Right atrium auricular region (tissue), 2 donors: ENCODE measurements at places on chromosomes 6 and 20. TPM values are rescaled to one million over a fixed set of nuclear protein-coding genes. Genes with fewer than 3 reads are reported as not detected.

DNA sequence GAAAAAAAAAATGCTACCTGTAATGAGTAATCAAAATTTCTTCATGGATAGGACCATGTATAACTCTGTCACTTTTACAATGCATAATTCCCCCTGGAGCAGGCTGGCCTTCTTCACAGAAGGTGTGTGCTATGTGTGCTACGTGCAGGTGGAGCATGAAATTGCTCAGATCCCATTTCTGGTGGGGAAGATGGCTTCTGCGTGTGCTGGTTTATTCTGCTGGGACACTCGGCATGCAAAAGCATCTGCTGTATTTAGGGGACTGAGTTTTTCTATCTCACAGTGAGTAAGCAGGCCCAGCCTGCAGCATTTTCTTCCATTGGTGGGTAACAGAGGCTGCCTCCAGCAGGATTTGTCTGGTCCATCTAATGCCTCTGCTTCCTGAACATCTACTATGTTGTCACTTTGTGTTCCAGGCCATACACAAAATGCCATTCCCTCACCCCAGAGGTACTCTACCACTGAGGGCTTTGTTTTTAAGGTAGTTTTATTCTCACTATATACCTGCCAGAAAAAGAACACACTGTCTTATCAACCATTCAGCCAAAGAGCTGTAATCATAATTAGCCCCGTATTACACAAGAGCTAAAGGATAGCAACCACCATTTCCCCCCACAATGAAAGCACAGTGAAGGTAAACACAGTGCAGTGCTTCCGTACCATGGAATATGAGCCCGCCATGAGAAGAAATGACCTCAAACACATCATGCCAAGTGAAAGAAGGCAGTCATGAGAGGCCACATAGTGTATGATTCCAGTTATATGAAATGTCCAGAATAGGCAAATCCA is 62.4 kb downstream of the SYNDIG1 start:
- no peaks in the 10 kb centered on the region for H3K27me3 ChIP-seq
- no peaks in the 10 kb centered on the region for H3K36me3 ChIP-seq
- no peak overlapping the region for H3K27ac ChIP-seq
- no peak for DNase-seq

- no peaks in the 10 kb centered on the region for H3K4me1 ChIP-seq
- no peak overlapping the region for H3K4me3 ChIP-seq
- no peaks in the 10 kb centered on the region for H3K27me3 ChIP-seq
Measured at GRCh38 chr6:149435919-149436586, 36.0 kb downstream of the SUMO4 start.

DNA sequence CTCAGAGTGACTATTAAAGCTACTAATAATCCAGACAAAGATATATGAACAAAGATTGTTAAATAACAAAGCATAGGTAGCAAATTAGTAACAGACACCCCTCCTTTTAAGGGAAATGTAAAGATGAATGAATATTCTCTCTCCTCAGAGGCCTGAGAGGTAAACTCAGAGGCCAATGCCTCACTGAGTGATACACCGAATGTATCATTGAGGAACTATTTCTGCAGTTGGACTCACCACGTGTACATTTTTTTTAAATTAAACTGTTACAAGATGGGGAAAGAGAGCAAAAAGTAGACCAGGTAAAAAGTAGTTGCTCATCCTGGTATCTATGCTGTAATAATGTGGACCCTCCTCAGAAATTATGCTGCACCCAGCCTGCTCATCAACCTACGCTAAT is 72.3 kb upstream of the IPCEF1 start:
- H3K27ac ChIP-seq = no peak overlapping the region
- no peak overlapping the region for H3K4me3 ChIP-seq
- H3K4me1 ChIP-seq = no peaks in the 10 kb centered on the region
- no peaks in the 10 kb centered on the region for H3K27me3 ChIP-seq
- no peak for DNase-seq

DNA sequence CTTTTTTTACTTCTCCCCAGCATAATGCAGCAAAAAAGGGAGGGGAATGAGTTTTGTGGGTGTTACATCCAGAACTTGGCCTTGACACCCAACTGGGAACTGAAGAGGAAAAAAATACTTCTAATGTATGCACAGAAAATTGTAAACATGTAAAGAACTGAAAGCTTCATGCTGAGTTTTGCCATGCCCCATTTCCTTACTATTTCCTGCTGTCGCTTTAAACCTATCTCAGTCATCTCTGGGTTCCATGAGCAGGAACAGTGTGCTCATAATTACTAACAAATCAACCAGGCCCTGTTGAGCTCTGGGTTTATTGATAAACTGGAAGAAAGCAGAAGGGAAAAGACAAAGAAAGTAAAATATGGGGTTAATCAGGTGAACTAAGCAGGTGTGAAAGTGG is 14.2 kb downstream of the TFAP2B start:
- H3K27me3 ChIP-seq = no peaks in the 10 kb centered on the region
- no peak overlapping the region for H3K27ac ChIP-seq

DNA sequence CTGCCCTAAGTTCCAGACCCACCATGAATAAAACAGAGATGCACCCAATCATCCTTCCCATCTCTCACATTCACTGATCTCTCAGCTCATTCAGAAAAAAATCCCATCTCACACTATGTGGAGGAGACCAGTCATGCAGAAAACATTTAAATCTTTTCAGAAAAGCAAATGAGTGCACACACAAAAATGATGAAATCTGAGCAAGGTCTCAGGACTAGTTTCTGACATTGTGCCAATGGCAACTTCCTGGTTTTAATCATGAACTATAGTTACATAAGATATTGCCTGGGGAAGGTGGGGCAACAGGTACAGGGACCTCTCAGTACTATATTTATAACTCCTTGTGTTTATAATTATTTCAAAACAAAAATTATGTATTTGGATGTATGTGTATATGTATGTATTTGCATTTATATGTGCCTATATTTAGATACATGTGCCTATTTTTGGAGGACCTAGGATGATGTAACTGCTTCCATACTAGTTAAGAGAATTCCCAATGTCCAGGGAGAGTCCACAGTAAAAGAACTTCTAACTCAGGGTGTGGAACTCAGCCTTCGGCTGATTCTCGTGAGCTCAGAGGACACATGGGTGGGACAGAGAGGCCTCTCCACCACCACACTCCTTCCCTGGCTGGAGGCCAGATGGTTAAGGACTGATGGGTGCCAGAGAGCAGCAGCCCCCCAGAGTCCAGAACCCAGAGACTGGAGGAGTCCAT is 71.7 kb upstream of the MAP3K4 start:
- H3K36me3 ChIP-seq = no peaks in the 10 kb centered on the region
- DNase-seq = no peak

The KIF16B gene
- total RNA-seq = 11.2 TPM

The KCNB1 gene
- 1.4 TPM for total RNA-seq

The SLC4A11 gene
- not detected for total RNA-seq

- no peaks in the 10 kb centered on the region for H3K27me3 ChIP-seq
- H3K4me1 ChIP-seq = no peaks in the 10 kb centered on the region
- DNase-seq = no peak
- no peak overlapping the region for H3K27ac ChIP-seq
Measured at GRCh38 chr6:67854098-67854497, 781.0 kb upstream of the ADGRB3 start.

DNA sequence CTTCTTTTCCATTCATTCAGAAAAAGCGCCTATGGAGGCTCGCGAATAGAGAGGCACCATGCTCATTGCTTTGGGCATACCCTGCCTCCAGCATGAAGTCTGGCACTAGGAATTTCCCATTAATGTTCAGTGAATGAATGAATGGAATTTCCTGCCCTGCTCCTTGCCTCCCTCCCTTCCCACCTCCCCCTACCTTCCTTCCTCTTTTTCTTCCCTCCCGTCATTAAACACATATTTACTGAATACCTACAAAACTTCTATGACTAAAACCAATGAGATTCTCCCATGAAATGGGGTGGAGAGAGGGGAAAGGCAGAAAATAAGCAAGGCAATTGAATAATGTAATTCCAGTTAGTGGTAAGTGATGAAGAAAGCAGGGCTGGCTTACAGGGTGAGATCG is 213.8 kb upstream of the AGPAT4 start:
- no peak for DNase-seq
- no peak overlapping the region for H3K27ac ChIP-seq
- no peaks in the 10 kb centered on the region for H3K36me3 ChIP-seq
- H3K4me3 ChIP-seq = no peak overlapping the region
- H3K27me3 ChIP-seq = no peaks in the 10 kb centered on the region
- H3K4me1 ChIP-seq = no peaks in the 10 kb centered on the region

DNA sequence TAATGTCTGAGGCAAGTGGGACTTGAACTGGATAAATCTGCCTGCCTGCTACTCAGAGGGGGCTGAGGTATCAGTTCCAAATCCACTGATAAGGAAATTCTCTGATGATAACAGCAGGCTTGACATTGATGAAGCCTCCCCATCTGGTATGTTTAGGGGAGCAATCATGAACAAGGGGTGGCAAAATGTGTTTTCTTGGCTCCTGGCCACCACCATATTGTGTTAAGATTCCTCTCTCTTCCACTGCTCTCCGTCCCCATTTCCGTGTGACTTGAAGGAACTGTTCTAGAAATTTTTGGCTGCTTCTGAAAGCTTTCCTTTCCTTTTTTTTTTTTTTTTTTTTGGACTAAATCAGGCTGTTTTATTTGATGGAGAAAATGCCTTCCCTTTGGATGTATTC is 335.3 kb upstream of the NRSN1 start:
- H3K27ac ChIP-seq = no peak overlapping the region
- no peak for DNase-seq
- H3K4me1 ChIP-seq = no peaks in the 10 kb centered on the region
- no peaks in the 10 kb centered on the region for H3K36me3 ChIP-seq
- H3K4me3 ChIP-seq = no peak overlapping the region

The GTF3C6 gene
- total RNA-seq = 51.0 TPM

- no peaks in the 10 kb centered on the region for H3K36me3 ChIP-seq
- H3K4me3 ChIP-seq = no peak overlapping the region
- peak; percentile 76 for DNase-seq
- H3K27me3 ChIP-seq = no peaks in the 10 kb centered on the region
- H3K4me1 ChIP-seq = no peaks in the 10 kb centered on the region
Measured at GRCh38 chr6:15036690-15037245, 209.1 kb upstream of the JARID2 start.

DNA sequence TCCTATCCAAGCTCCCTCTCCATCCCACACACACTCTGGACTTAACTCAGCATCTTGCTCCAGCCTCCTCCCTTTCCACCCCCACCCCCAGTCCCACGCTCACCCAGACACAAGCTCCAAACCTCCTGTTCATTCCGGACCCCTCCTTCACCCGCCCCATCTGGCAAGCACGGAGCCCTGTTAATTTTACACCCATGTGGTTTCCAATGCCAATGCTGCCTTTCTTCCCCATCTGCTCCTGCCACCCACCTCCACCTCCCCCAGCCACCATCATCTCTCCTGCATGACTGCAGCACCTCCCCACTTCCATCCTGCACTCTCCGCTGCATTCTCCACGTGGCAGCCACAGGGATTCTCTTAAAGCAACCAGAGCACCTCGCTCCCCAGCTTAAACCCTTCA is 9.9 kb upstream of the CDK5RAP1 start:
- H3K36me3 ChIP-seq = peaks cover 64% of the 10 kb centered on the region
- no peak overlapping the region for H3K4me3 ChIP-seq
- H3K4me1 ChIP-seq = no peaks in the 10 kb centered on the region
- no peaks in the 10 kb centered on the region for H3K27me3 ChIP-seq
- H3K27ac ChIP-seq = no peak overlapping the region
